Stimulated activated CD4-positive, alpha-beta T cell treated with anti-CD3 and anti-CD28 coated beads, TNF-alpha, amount 100 ng/mL, for 48 hours (primary cell): ENCODE measurements at places on chromosomes 4 and X.

DNA sequence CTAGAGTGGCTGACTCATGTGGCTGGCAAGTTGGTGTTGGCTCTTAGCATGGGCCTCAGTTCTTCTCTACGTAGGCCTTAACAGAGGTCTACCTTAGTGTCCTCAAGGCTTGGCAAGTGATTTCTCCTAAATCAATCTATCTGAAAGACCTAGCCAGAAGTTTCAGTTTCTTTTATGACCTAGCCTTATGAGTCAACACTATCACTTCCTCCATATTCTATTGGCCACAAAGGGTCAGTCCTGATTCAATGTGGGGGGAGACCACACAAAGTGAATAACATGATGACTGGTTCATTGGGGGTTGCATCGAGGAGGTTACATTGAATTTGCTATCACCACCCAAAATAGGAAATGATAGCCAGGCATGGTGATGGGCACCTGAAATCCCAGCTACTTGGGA, 5.8 kb upstream of the NRK start:
- DNase-seq: no peak

GRCh38 chrX:102840871-102841705, 96.0 kb upstream of the RAB40AL start:
- no peak for DNase-seq

GRCh38 chr4:150336676-150337412, 245.1 kb upstream of the MAB21L2 start:
- DNase-seq: no peak

- DNase-seq: no peak
Observed at GRCh38 chrX:119635799-119636198, 29.6 kb upstream of the NKRF start.

GRCh38 chrX:115679460-115679859, 118.5 kb downstream of the PLS3 start:
- DNase-seq: no peak

DNA sequence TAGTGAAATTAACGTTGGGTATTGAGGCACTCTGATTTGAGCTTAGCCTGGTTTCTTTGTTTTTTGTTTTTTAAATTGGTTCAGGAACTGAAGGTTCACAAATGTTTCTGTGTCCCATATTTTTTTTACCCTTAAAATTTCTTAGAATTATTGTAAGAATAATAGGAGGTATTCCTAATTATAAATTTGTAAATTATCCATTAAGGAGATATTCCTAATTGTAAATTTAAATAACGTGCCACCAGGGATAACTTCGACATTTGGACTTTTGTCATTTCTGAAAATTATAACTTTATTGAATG, 1.2 kb downstream of the WWC2 start:
- DNase-seq: no peak

DNA sequence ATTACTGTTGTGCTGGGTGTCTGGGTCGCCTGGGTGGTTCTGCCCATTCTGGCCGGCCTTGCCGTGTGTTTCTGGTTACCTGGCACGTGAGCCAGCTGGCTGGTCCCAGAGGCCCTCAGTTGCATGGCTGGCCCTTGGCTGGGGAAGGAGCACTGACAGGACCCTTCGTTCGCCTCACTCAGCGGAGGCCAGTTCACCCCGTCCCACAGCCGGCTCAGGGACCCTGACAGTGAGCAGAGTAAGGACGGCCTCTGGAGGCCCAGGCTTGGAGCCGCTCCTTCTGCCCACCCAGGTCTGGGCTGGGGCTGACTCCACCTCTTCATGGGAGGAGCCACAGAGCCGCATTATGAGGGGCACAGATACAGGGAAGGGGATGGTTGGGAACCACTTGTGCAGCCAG, 20.3 kb upstream of the HGFAC start:
- DNase-seq: no peak

DNA sequence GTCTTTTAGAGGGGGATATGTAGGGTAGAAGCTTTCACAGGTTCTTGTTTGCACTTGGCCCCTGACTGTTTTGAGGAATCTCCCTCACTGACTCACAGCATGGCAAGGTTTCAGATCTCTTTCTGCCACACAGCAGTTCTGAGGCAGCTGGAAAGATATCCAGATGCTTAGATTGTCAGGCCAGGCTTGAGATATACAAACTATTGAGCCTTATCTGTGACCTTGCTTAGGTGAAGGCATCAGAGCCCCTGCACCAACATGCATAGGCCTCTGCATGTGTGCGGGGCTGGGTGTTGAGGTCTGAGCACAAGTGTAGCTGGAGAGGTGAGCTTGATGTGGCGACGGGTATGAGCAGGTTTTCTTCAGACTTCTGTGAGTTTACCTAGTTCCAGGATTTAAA, 80.9 kb upstream of the MSANTD1 start:
- no peak for DNase-seq

DNA sequence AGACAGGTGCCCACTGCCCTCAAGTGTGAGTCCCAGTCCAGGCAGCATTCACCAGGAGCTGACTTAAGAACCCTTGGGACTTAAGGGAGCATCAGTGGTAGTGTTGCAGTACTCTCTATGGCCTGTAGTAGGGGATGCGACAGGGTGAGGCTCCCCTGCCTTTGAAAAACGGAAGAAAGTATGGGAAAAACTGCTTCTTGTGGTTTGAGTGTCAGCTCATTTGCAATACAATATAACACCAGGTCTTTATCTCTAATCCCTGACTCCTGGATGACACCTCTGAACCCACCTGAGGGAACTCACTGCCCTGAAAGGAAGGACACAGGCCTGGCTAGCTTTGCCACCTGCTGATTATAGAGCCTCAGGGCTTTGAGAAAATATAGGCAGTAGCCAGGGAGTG, 176.0 kb downstream of the SMARCA1 start:
- no peak for DNase-seq

DNA sequence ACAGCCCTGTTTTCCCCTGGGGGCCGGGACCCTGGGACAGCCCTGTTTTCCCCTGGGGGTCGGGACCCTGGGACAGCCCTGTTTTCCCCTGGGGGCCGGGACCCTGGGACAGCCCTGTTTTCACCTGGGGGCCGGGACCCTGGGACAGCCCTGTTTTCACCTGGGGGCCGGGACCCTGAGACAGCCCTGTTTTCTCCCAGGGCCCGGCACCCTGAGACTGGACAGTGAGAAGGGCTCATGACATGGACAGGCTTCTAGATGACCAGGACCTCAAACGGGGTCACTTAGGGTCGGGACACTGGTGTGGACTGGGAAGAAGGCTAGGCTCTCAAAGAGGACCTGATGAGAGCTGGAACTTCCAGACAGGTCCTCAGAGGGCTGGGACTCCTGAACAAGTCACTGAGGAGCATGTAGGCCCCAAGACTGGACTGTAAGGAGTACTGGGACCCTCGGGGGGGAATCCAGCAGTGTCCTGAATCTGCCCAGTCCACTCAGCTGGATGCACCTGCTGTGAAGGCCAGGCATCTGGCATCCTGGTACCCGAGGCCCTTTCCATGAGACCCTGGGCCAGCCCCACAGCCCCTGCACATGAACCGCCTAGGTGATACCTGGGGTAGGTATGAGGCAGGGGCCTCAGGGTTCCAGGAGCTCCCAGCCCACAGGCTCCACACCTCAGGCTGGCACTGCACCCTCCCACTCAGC, 2.4 kb downstream of the PCGF3 start:
- no peak for DNase-seq

DNA sequence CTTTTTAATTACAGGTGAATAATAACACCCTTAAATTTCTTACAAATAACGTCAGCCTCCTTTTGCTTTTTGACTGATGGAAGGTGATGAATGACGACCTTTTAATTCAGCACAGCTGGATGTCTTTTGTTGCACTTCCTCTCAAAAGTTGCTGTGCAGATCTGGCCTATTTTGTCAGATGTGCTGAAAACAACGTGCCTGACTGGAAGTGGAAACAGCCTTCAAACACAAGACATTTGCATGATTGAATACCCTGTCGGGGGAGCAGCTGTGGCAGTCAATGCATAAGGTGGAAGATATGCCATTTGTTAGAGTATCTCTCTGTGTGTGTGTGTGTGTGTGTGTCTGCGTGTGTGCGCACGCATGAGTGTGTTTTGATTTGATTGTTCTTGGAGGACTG, 579.7 kb downstream of the SPRY1 start:
- no peak for DNase-seq

DNA sequence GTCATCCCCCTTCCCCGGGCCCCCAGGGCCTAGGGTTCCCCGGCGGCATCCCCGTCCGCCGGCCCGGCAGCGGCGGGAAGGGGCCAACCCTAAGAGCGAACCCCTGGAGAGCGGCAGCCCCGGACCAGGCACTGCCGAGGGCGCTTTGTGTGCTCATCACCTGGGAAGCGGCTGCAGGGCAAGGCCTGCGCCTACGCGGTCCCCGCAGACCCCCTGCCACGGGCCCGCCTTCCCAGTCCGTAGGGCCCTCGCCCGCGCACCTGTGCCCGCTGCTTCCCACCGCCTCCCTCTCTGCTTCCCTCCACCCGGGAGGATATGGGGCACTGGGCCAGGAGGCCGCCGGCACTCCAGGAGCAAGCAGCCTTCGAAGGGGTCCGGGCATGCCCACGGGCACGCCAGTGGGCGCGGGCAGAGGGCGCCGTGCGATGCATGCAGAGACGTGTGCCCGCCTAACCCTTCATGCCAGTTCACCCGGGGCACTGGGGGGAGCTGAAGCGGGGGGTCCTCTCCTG, 2.6 kb downstream of the FLNA start:
- no peak for DNase-seq

DNA sequence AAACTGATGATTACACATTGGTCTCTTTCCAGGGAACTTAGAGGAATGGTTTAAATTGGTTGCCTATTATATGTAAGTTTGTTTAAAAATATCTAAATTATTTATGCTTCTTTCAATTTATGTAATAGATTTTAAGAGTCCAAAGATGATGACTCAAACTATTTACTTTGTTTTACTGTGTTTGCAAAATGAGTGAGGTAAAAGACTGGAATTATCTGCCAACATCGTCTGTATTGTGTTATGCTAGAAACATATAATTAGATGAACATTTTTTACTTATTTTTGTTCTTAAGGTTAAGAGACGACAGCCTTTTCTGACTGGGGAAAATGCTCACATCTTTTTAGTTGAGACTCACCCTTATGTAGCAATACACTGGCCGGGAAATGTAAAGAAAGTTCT, 51.1 kb upstream of the SYTL5 start:
- no peak for DNase-seq

GRCh38 chrX:41474726-41475100, 27.6 kb downstream of the NYX start:
- DNase-seq: no peak
